ENCODE measurements at places on chromosomes 11 and 22. TPM values are rescaled to one million over a fixed set of nuclear protein-coding genes. Genes with fewer than 3 reads are reported as not detected.

Gene CRYBA4
- total RNA-seq = not detected

Gene VSTM5
- 0.16 TPM for total RNA-seq

Gene CRYBB2
- total RNA-seq = not detected

Gene CHRM1
- not detected for total RNA-seq

Gene YAP1
- 95.2 TPM for total RNA-seq

Gene KCNE3
- total RNA-seq = 2.5 TPM

Gene MRGPRF
- total RNA-seq = 1.7 TPM

Gene POTEH
- not detected for total RNA-seq

Gene PANX3
- not detected for total RNA-seq

Gene MMP27
- not detected for total RNA-seq

Gene KCNK7
- total RNA-seq = 20.2 TPM

Gene ANO1
- 7.9 TPM for total RNA-seq

Gene PLA2G6
- 12.8 TPM for total RNA-seq
